ENCODE measurements at places on chromosomes 7 and 10.

GRCh38 chr10:43172645-43173044, 34.4 kb downstream of the CSGALNACT2 start:
- no peak for DNase-seq

GRCh38 chr10:88232029-88232895, 350.9 kb downstream of the RNLS start:
- DNase-seq = no peak

- DNase-seq = no peak
These were observed 2.2 kb upstream of the GRIFIN start for GRCh38 chr7:2478399-2478785.

GRCh38 chr10:25059990-25060389, 43.6 kb downstream of the THNSL1 start:
- DNase-seq = no peak

DNA sequence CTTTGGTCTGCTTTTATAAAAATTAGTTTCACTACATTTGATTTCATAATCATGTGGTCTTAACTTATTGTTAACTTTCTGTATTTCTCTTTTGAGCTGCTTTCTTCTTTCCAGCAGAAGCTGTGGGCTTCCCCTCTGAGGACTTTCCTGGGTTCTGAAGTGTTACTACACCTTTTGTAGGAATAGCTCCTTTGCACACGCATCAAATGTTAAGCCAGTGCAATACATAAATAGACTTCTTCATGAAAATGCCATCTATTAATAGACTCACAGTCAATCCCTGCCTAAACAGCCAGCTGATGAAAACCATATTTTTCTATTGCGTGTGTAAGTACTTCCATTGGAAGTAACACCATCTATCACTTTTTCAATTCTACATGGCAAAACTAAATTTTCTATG, 1.5 kb downstream of the ABCB4 start:
- DNase-seq = no peak

- no peak for DNase-seq
These were observed 424 bp downstream of the EGFR start for GRCh38 chr7:55019191-55019690.

- no peak for DNase-seq
These were observed 111.9 kb upstream of the EGFR start for GRCh38 chr7:54906963-54907362.

DNA sequence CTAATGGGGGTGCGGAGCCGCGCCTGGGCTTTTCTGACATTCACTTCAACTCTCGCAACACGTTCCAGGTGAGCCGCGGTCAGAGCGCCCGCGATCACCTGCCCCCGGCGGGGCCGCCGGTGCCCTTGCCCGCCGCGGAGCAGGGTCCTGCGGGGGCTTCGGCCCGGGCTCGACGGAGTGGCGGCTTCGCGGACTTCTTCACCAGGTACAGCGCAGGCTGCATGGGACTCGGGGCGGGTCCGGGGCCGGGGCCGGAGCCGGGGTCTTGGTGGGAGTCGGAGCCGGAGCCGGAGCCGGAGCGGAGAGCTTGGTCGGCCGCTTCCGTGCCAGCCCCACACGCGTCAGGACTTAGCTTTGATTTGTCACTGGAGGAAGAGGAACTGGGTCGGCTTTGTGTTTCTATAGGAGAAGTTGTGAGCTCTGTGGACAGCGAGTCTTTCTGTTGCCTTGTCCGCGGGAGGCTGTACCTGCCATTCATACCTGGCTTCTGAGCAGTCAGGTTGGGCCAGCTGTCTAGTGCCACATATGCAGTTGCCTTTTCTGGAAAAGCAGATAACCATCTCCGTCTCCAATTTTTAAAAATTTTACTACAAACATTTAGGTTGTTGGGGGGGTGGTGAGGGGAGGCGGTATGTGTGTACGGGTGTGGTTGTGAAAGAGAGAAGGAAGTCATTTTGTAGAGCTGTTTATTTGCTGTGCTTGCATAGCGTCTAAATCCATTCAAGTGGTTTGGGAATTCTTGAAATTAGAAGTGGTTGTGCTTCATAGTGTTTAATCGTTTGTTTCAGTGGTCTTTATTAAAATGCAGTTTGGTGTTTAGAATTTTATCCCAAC, 1.3 kb downstream of the TBC1D12 start:
- no peak for DNase-seq

DNA sequence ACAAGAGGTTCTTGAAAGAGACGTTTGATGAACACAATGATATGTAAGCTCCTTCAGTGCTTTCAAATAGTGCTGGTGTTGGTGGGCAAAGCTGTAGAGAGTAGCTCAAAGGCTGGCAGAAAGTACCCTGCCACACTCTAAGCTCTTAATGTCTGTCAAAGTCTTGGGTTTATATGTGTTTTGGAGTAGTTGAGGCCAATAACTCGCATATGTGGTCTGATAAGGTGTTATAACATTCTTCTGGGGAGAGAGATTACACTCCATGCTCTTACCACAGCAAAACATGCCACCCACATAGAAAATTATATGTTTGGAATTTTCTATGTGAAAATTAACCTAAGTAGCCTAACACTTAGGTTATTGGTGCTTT, 30.8 kb upstream of the NME8 start:
- DNase-seq = no peak

DNA sequence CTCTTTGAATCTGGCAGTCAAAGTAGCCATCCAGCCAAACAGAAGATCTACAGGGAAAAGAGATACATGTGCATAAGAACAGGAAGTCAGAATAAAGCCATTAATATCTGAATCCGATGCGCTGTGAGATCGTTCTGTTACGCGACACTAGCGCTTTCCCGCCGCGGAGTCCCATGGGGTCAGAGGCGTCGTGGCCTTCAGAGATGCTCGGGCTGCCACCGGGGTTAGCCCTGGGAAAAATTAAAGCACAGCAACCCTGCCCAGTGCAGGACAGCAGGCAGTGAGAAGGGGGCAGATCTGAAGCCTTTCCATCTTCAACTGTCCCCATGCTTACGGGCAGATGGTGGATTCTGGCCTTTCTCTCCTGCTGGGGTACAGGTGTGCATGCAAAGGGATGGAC, 225.6 kb upstream of the MGMT start:
- DNase-seq = no peak

- peak; percentile 13 for DNase-seq
These were observed 513 bp downstream of the ODAD2 start for GRCh38 chr10:27998178-27998953.

- no peak for DNase-seq
These were observed 699 bp downstream of the LHPP start for GRCh38 chr10:124462348-124462695.

DNA sequence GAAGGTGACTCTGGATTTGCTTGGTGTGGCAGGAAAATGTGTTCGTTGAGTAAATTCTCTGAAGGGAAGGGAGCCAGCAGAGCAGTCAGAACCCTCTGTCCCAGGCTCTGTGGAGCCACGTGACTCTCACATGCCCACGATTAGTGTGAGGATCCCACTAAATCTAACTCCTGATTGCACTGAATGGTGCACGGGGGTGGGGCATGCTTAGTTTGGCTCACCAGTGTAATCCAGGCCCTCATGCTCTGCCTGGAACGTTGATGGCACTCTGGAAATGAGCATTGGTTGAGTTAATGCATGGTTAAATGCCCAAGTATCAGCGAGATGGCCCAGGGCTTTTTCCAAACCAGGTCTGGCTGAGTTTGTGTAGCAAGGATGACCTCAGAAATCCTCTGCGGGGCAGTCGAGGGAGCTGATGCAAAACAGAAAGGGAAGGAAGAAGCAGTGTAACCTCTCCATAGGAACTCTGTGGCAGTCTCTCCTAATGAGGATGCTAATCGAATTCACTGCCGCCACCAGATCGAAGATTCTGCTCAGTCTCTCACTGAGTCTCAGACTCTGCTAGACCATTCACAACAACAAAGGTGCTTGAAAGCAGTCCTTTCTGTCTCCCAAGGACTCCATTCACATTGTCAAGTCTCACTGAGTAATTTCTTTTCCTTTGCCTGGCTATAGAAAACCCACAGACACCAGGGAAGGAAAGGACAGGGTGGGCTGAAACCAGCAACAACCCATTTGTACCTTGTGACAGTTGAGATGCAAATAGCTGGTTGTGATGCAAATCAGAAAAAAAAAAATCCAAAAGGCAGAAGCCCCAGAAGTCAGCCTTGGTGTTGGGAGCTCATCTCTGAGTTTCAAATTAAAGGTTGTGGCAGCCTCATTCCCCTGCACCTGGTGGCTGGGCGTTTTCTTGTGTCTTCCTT, 98.1 kb downstream of the C10orf105 start:
- no peak for DNase-seq

DNA sequence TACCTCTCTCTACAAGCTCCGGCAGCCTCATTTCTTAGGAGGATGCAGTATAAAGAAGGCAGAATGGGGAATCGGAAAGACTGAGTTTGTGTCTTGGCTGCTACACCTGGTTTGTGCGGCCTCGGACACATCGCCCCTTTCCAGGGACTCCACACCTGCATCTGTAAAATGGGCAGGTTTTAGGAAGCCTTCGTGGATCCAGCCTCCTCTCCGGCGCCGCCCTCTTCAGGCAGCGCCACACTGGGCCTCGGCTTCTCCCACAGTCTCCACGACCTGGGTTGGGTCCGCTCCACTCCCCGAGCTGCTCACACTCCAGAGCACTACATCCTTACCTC, 341 bp downstream of the GOT1 start:
- no peak for DNase-seq

GRCh38 chr10:8056871-8057331, 2.4 kb downstream of the GATA3 start:
- DNase-seq = no peak

DNA sequence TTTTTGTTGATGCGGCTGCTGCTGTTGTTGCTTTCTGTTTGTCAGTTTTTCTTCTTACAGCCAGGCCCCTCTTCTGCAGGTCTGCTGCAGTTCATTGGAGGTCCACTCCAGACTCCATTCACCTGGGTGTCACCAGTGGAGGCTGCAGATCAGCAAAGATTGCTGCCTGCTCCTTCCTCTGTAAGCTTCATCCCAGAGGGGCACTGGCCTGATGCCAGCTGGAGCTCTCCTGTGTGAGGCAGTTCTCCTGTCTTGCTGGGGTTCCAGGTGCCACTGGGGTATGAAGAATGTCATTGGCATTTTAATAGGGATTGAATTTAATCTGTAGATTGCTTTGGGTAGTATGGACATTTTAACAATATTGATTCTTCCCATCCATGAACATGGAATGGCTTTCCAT, 308.5 kb upstream of the MEOX2 start:
- no peak for DNase-seq
